ENCODE measurements at places on chromosomes 1 and 21. TPM values are rescaled to one million over a fixed set of nuclear protein-coding genes. Genes with fewer than 3 reads are reported as not detected.
A peak's percentile ranks its signal among the peaks of the same experiment; 100 is the strongest.

GRCh38 chr1:61111084-61112004 lies 29.0 kb downstream of the NFIA start:
- DNase-seq = no peak
- no peaks in the 10 kb centered on the region for H3K27me3 ChIP-seq
- H3K36me3 ChIP-seq = no peaks in the 10 kb centered on the region
- H3K27ac ChIP-seq = peak overlapping the region; percentile 76
- peaks cover 14% of the 10 kb centered on the region for H3K4me1 ChIP-seq

DNA sequence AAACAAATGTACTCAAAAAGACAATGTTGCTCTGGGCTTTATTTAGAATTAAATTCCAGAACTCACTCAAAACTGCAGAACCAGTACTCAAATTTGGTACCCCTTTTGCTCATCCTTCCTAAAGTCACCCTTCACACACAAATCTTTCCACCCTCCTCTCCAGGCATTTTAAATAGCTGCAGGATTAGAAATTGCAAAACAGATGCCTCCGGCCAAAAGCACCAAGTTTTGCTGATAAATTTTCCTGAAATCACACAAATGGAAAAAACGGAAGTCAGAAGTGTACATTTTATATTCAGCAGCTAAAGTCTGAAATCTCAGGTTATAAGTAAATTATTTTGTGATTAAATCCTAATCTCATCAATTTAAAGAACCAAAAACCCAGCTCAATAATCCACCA lies 147.0 kb downstream of the NRIP1 start:
- H3K27me3 ChIP-seq = no peaks in the 10 kb centered on the region
- DNase-seq = no peak
- H3K4me3 ChIP-seq = no peak overlapping the region
- peaks cover 4% of the 10 kb centered on the region for H3K4me1 ChIP-seq
- H3K36me3 ChIP-seq = no peaks in the 10 kb centered on the region

GRCh38 chr1:199029401-199029800 lies 390.6 kb downstream of the PTPRC start:
- no peak for DNase-seq
- H3K27ac ChIP-seq = no peak overlapping the region
- H3K27me3 ChIP-seq = no peaks in the 10 kb centered on the region
- H3K4me1 ChIP-seq = no peaks in the 10 kb centered on the region
- H3K4me3 ChIP-seq = no peak overlapping the region
- H3K36me3 ChIP-seq = no peaks in the 10 kb centered on the region

DNA sequence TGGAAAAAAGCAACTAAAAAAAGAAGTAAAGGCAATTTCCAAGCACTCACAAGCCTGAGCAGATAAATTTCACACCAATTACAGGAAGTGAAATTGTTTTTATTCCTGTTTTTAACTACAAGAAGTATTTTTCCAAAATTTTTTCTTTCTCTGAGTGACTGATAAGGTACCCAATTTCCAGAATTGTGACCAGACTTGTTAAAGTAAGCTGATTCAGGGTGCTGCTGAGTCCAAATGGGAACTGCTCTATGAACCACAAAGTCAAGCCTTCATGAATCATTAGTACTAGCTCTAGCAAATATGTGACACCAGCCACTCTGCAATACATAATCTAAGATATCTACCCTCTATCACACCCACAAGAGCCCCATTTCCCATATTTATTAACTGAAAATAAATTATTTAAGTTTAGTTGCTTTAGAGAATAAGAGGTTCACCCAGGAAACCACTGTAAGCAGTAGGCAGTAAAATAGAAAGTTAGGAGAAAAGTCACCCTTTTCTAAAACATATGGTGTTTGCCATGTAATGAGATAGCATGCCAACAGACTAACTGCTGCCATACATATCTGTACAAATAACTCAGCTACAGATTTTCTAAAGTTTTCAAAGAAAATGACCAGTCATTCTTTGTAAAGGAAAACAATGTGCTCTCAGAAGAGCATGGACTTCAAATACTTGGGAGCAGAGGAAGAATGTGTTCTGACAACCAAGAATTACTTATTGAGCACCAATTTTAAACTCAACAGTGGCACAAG lies 43.1 kb upstream of the TNFSF18 start:
- H3K4me3 ChIP-seq = no peak overlapping the region
- no peaks in the 10 kb centered on the region for H3K4me1 ChIP-seq
- no peaks in the 10 kb centered on the region for H3K36me3 ChIP-seq
- DNase-seq = no peak
- no peaks in the 10 kb centered on the region for H3K27me3 ChIP-seq
- no peak overlapping the region for H3K27ac ChIP-seq

Gene DCST1
- 0.90 TPM for total RNA-seq

- no peaks in the 10 kb centered on the region for H3K36me3 ChIP-seq
- H3K27ac ChIP-seq = no peak overlapping the region
Measured at GRCh38 chr1:110348050-110348449, 8.9 kb downstream of the RBM15 start.

Gene HSD11B1
- 21.3 TPM for total RNA-seq

DNA sequence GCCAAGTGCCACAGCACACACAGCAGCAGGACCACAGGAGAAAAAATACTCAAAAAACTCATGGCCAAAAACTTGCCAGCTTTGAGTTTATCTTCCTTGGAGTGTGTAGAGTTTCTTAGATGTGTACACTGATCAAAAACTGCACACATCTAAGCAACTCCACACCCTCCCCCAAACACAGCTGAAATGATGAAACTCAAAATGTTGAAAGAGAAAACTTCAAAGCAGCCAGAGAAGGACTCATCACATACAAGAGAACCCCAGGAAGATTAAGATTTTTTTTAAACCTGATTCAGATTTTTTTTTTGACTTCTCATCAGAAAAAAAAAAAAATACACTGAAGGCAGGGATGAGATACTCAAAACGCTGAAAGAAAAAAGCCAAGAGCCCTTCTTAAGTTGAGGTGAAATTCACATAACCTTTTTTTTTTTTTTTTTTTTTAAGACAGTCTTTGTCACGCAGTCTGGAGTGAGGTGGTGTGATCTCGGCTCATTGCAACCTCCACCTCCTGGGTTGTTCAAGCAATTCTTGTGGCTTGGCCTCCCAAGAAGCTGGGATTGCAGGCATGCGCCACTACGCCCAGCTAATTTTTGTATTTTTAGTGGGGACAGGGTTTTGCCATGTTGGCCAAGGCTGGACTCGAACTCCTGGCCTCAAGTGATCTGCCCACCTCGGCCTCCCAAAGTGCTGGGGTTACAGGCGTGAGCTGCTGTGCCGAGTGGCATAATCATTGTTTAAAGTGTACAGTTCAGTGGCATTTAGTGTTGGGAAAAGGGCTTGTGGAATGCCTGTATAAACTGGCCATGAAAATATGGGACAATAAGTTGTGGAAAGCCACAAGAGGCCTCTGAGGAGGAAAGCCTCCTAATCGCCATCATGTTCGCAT lies 20.9 kb upstream of the PDXK start:
- no peaks in the 10 kb centered on the region for H3K27me3 ChIP-seq
- DNase-seq = no peak
- H3K4me1 ChIP-seq = peaks cover 4% of the 10 kb centered on the region
- H3K27ac ChIP-seq = no peak overlapping the region
- no peak overlapping the region for H3K4me3 ChIP-seq
- no peaks in the 10 kb centered on the region for H3K36me3 ChIP-seq

DNA sequence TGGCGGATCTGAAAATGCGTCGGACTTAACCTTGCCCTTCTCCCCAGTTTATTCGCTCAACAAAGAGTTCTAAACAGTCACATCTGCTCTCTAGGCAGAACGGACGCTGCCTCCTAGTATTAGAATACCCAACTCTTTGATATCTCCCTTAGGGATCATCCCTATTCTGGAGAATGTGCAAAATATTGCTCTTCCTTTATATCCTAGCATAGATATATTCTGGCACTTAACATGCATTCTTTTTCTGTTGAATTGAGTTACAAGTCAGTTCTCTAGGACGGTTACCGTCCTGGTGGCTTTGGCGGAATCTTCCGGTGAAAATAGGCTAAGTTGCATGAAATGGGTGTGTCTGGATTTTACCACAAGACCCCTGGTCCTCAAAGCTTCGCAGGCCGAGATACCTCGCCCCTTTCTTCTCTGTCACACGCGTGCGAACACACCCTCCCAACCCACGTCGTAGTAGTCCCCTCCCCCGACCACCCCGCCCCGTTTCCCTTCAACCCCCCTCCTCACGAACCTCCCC lies 501 bp upstream of the DNAJC6 start:
- no peak for DNase-seq
- H3K36me3 ChIP-seq = no peaks in the 10 kb centered on the region
- peaks cover 11% of the 10 kb centered on the region for H3K27me3 ChIP-seq
- H3K27ac ChIP-seq = no peak overlapping the region

- H3K36me3 ChIP-seq = no peaks in the 10 kb centered on the region
- no peak overlapping the region for H3K27ac ChIP-seq
- no peaks in the 10 kb centered on the region for H3K27me3 ChIP-seq
- no peak overlapping the region for H3K4me3 ChIP-seq
- no peaks in the 10 kb centered on the region for H3K4me1 ChIP-seq
- DNase-seq = no peak
Measured at GRCh38 chr21:38325216-38325615, 68.4 kb downstream of the KCNJ15 start.

DNA sequence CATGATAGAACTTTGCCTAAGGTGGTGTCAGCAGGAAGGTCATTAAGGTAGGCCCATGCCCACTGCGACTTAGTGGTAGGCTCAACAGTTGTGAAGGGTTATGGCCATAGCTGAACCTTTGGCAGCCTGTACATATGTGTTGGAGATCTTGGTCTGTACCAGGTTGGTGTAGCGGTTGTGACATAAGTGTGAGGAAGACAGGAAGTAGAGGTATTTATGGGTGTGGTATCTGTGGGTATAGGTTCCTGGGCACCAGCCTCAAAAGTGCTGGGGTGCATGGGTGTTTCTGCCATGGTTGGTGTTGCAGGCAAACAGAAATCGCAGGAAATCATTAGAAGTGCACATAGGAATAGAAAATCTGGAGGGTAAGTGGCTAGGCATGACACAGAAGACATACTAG lies 18.6 kb upstream of the LRIF1 start:
- H3K27ac ChIP-seq = no peak overlapping the region
- no peak for DNase-seq
- no peaks in the 10 kb centered on the region for H3K36me3 ChIP-seq
- H3K4me3 ChIP-seq = no peak overlapping the region

- H3K4me1 ChIP-seq = no peaks in the 10 kb centered on the region
- H3K27ac ChIP-seq = no peak overlapping the region
- no peaks in the 10 kb centered on the region for H3K36me3 ChIP-seq
- no peak overlapping the region for H3K4me3 ChIP-seq
- DNase-seq = no peak
Measured at GRCh38 chr21:46078322-46078977, 19.5 kb upstream of the COL6A2 start.

GRCh38 chr1:110328274-110328673 lies 10.9 kb upstream of the RBM15 start:
- H3K27me3 ChIP-seq = no peaks in the 10 kb centered on the region
- no peak for DNase-seq
- H3K4me1 ChIP-seq = no peaks in the 10 kb centered on the region
- no peaks in the 10 kb centered on the region for H3K36me3 ChIP-seq
- no peak overlapping the region for H3K4me3 ChIP-seq

GRCh38 chr1:4045397-4046010 lies 145.4 kb upstream of the C1orf174 start:
- no peaks in the 10 kb centered on the region for H3K36me3 ChIP-seq
- DNase-seq = no peak
- H3K27ac ChIP-seq = no peak overlapping the region
- H3K4me3 ChIP-seq = no peak overlapping the region

- H3K4me3 ChIP-seq = no peak overlapping the region
- H3K36me3 ChIP-seq = no peaks in the 10 kb centered on the region
- H3K4me1 ChIP-seq = no peaks in the 10 kb centered on the region
- H3K27ac ChIP-seq = no peak overlapping the region
Measured at GRCh38 chr21:40620386-40621145, 226.4 kb downstream of the DSCAM start.

GRCh38 chr1:3261969-3262579 lies 192.4 kb upstream of the ARHGEF16 start:
- H3K4me1 ChIP-seq = no peaks in the 10 kb centered on the region
- DNase-seq = no peak
- no peak overlapping the region for H3K4me3 ChIP-seq

Gene HES3
- not detected for total RNA-seq

DNA sequence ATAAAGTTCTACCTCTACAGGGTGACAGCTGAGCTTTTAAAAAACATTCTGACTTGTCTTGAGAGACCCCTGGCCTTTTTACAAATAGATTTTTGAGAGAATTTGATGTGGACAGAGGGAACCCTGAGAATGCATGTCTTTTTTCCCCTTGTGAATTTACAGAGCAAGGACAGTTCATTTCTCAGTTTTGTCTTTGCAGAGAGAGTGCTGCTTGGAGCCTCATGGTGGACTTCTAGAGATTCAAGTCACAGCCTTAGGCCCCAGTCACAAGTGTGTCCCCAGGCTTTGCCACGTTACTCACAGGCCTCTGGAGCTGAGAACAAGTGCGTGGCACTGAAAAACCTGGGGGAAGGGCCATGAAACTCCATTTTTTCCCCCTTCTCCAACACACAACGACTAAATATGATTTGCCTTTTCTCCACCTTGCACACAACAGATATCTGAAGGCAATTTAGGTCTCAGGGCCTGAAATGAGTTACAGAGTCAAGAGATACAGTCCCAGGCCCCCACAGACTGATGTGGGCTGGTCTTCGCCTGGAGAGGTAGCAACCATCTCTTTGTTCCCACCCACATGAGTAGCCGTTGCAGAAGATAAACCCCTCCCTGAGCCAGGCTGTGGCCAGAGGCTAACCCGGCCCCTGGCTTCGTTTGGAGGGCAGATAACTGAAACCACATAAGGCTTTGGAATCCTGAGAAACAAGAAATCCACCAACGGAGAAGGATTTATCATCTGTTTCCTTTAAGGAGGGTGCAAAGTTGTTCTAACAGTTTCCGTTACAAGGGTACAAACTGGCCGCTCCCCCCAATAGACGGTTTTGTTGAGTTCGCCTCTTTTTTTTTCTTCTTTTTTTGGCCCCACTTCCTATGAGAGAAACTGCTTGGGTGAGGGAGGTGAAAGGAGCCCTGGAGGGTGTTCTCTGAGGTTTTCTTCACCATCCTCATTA lies 1.0 kb upstream of the PIGV start:
- peaks cover 60% of the 10 kb centered on the region for H3K4me1 ChIP-seq
- H3K4me3 ChIP-seq = peak overlapping the region; percentile 83
- no peaks in the 10 kb centered on the region for H3K27me3 ChIP-seq

- H3K4me1 ChIP-seq = peaks cover 40% of the 10 kb centered on the region
- no peak overlapping the region for H3K4me3 ChIP-seq
- peaks cover 5% of the 10 kb centered on the region for H3K36me3 ChIP-seq
- no peak overlapping the region for H3K27ac ChIP-seq
Measured at GRCh38 chr1:156693848-156694689, 11.3 kb downstream of the CRABP2 start.

Gene NUDT4B
- 5.1 TPM for total RNA-seq

GRCh38 chr1:159289060-159289459 lies 13.1 kb upstream of the FCER1A start:
- no peak overlapping the region for H3K27ac ChIP-seq
- DNase-seq = no peak
- H3K27me3 ChIP-seq = no peaks in the 10 kb centered on the region
- no peaks in the 10 kb centered on the region for H3K4me1 ChIP-seq
- no peaks in the 10 kb centered on the region for H3K36me3 ChIP-seq
